ENCODE measurements at places on chromosomes 11 and 22. TPM values are rescaled to one million over a fixed set of nuclear protein-coding genes. Genes with fewer than 3 reads are reported as not detected.

GRCh38 chr22:43302531-43303041 is 40.6 kb downstream of the SCUBE1 start:
- DNase-seq = no peak

GRCh38 chr11:119640541-119640940 is 88.5 kb downstream of the NECTIN1 start:
- no peak for DNase-seq

DNA sequence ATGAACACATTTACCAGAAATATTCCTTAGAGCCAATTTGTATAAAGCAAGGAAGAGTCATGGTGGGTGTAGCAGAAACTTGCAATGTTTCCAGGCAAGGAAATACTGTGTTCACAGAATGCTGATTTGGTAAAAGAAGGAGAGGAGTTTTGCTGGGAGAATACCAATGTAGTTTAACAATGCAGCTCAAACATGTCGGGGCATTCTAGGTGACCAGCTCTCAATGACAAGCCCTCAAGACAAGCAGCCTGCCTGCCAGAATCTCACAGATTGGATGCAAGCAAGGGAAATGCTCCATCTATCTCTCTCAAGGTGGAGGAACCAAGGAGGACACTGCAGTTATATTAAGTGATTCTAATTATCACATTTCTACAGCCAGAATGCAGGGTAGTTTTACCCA is 190.4 kb downstream of the MAML2 start:
- DNase-seq = no peak

DNA sequence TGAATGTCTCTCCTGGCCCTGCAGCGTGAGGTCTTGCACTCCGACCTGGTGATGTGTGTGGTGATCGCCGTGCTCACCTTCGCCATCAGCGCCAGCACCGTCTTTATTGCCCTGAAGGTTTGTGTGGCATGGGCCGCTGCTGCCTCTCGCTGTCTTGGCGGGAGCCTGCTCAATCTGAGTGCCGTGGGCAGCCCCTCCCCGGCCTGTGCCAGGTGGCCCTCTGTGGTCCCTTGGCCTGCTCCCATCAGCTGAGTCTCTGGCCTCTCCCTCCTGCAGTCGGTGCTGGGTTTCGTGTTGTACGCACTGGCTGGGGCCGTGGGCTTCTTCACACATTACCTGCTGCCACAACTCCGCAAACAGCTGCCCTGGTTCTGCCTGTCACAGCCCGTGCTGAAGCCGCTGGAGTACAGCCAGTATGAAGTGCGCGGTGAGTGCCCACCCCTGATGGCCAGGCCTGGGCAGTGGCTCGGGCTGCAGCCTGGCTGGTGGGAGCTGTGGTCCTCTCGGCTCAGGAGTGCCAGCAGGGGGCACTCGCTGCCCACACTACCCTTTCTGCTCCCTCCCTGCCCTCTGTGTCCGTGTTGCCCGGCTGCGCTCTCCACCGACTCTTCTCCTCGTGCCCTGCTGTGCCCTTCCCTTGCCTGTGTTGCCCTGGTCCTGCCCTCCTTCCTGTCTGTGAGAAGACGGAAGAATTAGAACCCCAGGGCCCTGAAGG is 10.2 kb downstream of the PCNX3 start:
- peak; percentile 22 for DNase-seq

Gene HRAS
- 36.7 TPM for total RNA-seq

Gene DDTL
- total RNA-seq = 3.0 TPM

All from fibroblast of villous mesenchyme (primary cell).